ENCODE measurements at places on chromosomes 12 and 14. TPM values are rescaled to one million over a fixed set of nuclear protein-coding genes. Genes with fewer than 3 reads are reported as not detected.

DNA sequence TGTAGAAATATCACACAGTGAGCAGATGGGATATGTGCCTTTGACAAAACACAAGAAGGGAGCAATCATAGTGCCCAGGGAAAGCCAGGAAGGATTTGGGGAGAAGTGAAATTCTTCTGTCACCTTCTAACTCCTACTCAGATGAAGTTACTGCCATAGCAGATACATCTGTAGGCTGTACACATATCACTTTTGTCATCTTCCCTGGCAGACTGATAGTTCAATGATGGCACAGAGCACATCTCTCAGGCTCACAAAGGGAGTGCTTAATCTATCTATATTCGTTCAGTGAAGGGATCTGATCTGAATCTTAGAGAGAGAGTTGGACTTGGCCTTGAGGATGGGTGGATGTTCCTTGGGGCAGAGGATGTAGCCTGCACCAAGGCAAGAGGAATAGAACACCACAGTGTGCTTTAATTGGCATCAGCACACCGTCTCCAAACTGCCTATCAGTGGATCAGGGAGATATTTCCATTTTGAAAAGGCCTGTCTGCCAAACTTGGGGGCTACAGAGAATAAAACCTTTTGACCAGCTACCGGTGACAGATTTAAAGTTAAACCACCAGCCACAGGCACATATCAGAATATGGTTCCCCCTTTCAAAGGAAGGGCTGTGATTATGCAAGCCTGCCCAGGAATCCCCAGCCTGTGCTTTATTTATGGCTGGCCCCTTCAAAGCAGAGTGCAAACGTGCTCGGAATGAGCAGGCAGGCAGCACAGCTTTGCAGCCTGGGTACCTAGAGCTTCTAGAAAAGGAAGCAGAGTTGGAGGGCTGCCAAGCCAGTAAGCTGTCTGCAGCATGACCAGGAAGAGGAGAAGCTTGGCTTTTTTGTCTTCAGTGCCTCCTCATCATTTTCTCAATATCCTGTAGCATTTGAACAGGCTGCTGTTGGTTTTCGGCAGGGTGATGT lies 165.5 kb upstream of the DYRK2 start:
- DNase-seq: no peak

GRCh38 chr12:90163975-90164374 lies 455.3 kb upstream of the ATP2B1 start:
- no peak for DNase-seq

GRCh38 chr14:104314251-104314941 lies 176.0 kb downstream of the KIF26A start:
- no peak for DNase-seq

DNA sequence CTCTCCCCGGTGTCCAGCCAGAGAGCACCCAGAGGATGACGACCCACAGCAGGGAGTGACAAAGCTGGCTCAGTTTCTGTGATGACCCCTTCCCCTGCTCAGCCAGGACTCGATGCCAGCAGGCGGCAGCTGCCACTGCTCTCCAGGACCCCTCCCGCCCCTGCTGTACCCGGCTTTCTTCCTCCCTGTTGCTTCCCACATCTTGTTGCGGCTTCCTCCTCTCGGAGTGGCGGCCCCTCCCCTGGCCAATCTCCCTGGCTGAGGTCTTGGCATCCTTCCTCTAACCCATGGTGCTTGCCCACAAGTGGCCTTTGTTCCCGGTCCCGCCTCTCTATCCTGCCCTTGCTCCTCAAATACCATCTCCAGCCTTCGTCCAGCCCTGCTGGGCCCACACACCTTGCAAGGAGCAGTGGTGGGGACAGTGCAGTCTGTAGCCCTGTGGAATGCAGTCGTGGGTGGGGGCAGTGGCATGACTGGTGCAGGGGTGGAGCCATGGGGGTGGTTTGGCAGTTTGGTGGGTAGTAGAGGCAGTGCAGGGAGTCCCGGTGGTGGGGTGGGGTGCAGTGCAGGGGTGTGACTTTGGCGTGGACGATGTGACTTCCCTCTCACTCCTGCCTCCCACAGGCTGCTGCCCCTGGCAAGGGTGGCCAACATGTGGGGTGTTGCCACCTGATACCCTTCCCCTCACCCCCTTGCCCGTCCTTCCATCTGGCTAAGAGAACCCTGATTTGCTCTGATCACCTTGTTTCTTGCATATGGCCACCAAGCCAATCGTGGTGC lies 16.3 kb upstream of the BEGAIN start:
- no peak for DNase-seq

DEPDC4 gene
- not detected for total RNA-seq

ATXN7L3B gene
- 15.0 TPM for total RNA-seq

SYT10 gene
- 2.2 TPM for total RNA-seq

Data from vagina (tissue), 2 donors.